ENCODE measurements at places on chromosomes 16 and 17.
A peak's percentile ranks its signal among the peaks of the same experiment; 100 is the strongest.

GRCh38 chr16:21277045-21277926 is 804 bp downstream of the CRYM start:
- DNase-seq, result no peak

GRCh38 chr16:66269617-66270332 is 96.7 kb upstream of the CDH5 start:
- peak; percentile 60 for DNase-seq

- DNase-seq, result peak; percentile 27
Measured at GRCh38 chr16:88681709-88682451, 4.4 kb downstream of the SNAI3 start.

DNA sequence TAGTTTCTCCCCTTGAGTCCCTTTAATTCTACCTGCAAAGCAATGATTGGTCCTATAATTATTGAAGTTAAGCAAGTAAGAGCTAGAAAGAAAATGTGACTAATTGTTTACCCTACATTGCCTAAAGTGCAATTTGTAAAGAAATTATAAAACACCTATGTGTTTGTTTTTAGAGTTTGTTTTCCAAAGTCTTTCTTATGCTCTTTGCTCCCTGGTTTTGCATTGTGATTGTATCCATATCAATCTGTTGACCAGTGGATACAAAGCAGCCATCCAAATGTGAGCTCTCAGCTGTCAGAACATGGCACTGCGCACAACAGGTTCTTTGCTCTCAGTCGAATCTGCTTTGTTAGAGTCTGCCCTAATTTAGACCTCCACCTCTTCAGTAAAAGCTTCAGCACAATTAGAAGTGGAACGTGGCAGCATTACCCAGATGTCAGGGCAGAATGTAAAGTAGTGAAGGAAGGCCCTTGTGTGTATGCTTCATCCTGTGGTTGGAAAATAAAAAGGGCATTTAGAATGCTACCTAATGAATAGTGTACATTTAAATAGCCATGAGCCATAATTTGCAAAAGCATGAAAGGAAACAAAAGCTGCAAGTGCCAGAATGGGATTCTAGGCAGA is 70.5 kb downstream of the AATF start:
- no peak for DNase-seq

DNA sequence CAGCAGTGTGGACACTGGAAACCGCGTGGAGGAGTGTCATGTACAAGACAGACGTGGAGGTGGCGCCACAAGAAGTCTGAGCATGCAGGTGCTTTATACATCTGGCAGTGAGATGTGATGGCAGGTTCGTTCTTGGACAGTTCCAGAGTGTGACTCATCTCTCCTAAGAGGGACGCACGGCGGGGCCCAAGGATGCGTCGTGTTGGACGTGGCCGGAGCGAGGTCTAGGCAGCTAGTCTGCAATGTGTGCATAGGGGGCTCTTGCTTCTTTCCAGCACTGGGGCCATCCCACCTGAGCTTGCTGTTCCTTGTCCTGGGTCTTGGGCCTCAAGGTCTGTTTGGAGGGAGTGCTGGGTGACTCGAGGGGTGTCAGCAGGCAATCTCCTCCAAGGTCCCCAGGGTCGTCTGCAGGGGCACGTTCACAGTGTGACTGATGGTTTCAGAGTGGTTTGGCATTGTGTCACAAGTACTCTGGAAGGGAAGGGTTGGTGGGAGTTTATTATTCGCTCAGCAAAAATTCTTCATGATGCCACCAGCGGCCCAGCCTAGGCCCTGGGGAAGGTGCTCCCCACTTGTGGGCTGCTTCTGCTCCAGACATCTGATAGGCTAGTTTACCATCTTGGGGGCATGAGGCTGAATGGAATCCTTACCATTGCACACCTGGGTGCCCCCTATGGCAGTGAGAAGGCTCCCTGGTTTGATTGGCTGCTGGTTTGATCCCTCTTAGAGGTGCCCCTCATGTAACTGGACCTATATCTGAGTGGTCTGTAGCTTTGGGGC is 22.1 kb downstream of the SPACA3 start:
- DNase-seq, result no peak

DNA sequence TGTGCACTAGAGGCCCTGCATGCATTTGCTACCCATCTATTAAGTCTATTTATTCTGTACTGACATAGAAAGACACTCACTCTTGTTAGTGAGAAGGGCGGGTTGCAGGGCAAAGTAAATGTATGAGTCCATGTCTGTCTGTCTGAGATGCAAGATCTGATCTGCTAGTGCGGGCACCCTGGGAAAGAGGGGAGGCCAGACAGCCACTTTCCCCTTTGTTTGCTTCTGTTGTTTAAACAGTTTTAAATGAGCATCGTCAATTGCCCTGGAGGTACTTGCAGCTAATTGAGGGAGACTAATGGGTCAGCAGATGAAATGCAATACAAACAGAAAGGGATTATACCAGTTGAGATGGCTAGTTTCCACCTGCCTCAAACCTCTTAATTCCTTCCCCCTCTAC is 24.9 kb downstream of the SCNN1G start:
- peak; percentile 19 for DNase-seq

Data from eye (tissue), 1 donor.